HL-60 (cell line): ENCODE measurements at places on chromosomes 11 and 22.

GRCh38 chr22:45485261-45485660, 17.4 kb upstream of the FBLN1 start:
- no peak for DNase-seq

GRCh38 chr11:69563946-69564775, 76.8 kb upstream of the CCND1 start:
- DNase-seq, result no peak

- no peak for DNase-seq
These were observed 17.7 kb upstream of the SLC5A12 start for GRCh38 chr11:26739366-26740073.

GRCh38 chr11:69002570-69003231, 10.3 kb downstream of the MRGPRF start:
- no peak for DNase-seq

- DNase-seq, result no peak
These were observed 19.5 kb downstream of the WNT11 start for GRCh38 chr11:76186776-76187279.

- no peak for DNase-seq
These were observed 2.1 kb downstream of the RTN3 start for GRCh38 chr11:63683133-63683991.

GRCh38 chr11:24295360-24295759, 201.5 kb upstream of the LUZP2 start:
- no peak for DNase-seq

GRCh38 chr11:911031-911889, 650 bp upstream of the CHID1 start:
- no peak for DNase-seq

- DNase-seq, result no peak
These were observed 8.8 kb downstream of the ATP5MG start for GRCh38 chr11:118410055-118410745.

DNA sequence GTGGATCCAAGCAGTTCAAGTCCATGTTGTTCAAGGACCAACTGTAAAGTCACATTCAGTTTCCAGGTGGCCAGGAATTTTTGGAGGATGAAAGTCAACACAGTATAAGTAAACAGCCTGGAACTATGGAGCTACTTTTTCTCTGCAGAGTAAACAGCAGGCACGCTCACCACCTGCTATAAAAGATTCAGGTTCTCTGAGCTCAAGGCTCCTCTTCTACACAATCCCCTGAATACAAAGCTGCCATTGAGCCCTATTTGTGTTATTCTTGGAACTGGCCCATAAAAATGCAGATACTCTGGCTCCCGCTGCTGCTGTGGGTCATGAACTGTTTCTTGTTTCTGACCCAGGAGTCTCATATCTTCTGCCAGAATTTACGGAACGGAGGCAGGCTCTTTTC, 56.9 kb upstream of the PRR5 start:
- DNase-seq, result no peak

GRCh38 chr11:92894197-92894596, 75.3 kb upstream of the MTNR1B start:
- no peak for DNase-seq

DNA sequence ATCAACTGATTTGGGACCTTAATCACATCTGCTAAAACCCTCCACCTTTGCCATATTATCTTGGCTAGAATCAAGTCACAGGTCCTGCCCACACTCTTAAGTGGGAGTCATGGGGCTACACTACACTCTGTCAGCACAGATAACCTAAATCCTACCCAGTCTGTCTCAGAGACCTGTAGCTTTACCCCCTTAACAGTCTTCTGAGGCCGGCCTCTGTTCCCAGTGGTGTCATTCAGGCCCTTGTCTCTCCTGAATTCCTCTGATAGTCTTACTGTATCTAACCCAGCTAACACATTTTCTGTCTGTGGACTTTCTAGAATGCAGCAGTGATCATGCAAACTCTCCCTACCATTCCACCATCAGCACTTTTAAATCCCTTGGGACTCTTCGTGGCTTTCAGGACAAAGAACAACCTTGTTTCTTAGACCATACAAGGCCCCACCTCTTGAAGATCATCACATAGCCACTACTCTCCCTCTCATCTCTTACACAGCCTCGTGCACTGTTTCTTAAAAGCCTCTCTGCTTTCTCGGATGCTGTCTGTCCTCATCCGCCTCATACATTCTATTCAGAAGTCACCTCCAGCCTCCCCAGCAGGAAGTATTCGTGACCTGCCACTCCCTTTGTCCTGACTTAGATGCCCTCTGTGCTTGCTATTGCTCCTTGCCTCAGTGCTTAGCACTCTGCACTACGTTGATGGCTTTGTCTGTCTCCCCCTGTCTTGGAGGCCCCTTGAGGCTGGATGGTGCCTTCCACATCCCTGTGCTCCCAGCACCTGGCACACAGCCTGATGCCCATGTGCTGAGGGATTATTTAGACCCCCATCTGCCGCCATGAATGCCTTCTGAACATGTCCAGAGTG, 57.9 kb downstream of the PANX1 start:
- DNase-seq, result no peak

DNA sequence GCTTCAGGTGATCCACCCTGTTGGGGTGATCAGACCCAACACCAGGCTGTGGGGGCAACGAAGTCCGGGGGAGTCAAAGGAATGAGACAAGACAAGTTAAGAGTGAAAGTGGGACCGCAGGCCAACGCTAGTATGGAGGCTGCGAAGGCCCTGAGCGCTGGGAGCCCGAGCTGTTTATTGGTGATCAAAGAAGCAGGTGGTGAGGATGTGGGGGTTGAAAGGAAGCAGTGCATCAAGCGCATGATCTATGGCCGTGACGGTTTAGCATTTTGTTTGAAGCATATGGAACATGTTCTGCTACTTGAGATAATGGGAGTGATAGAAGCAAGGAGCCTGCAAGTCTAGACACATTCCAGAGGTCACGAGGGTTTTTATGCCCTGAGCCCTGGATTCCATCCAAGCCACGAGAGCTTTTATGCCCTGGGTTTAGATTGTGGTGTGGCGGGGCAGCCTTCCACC, 49.5 kb downstream of the MCHR1 start:
- no peak for DNase-seq

DNA sequence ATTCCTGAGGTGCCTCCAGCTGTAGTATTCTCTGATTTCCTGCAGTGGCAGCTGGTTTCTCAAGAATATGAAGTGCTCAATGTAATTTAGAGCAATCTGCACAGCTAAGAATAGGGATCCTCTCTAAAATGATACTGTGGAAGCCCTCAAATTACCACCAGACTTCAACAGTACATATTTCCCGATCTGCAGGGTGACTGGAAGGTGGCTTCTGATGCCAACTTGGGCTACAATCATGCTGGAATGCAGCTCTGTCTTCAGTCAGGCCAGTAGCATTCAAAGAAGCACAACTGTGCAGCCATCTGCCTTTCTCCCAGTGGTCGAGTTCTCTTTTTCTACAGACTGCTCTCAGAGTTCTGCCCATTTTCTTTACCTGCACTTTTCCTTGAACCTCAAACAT, 55.5 kb upstream of the CD5 start:
- no peak for DNase-seq

DNA sequence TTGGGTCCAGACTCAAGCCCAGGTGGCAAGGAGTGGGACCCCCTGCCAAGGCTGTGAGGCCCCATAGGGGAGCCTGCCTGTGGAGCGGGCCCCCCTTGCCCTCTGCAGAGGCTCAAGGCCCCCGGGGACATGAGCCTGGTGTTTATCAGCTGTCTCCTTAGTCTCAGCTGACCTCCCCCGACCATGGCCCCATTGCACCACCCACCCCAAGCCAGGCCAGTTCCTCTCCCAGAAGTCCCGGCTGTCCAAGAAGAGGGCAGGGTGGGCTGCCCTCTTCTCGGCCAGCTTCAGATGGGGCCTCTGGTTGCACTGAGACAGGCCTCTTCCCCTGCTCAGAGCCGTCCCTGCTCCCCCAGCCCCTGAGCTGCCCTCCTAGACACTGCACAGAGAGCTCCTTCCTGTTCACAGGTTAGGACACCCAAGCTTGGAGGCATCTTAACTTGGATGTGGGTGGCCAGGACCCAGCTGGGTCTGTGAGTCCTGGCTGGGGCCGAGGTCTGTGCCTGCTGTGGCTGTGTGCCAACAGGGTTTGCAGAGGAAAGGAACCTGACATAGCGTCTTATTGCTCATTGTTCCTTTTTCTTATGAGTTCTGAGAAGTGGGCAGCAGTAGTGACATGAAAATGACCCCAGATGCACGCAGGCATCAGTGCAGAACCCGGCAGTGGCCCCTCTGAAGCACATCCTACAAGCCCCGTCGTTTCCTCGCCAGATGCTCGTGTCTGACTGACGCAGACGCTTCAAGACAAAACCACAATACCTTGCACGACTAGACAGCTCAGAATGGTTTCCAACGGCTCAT, 5.4 kb downstream of the TRABD start:
- peak; percentile 95 for DNase-seq

GRCh38 chr11:82823647-82824619, 76.3 kb downstream of the PRCP start:
- DNase-seq, result no peak

DNA sequence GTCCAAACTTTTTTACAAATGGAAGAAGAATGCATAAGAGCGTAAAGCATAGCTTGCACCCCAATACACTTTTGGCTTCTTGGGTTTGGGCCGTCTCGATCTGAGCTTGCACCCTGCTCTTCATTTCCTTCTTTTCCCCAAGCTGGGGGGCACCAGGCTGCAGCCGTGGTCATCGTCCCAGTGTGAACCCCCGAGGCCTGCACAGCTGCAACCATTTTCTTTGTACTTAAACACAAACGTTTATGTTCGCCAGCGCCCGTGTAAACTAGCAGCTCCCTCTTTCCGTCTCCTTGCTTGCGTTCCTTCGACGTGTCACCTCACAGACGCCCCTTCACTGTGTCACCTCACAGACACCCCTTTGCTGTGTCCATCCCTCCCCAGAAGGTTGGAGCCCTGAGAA, 10.1 kb downstream of the KRTAP5-5 start:
- DNase-seq, result no peak
